NCI-H1105 (cell line): ENCODE measurements at places on chromosomes 3 and 15.
A peak's percentile ranks its signal among the peaks of the same experiment; 100 is the strongest.

- DNase-seq, result no peak
These were observed 17.6 kb upstream of the KCNMB3 start for GRCh38 chr3:179268400-179269051.

GRCh38 chr3:119965692-119966091, 128.6 kb downstream of the GSK3B start:
- no peak for DNase-seq

- DNase-seq, result no peak
These were observed 59.0 kb downstream of the SLC12A1 start for GRCh38 chr15:48265135-48265534.

DNA sequence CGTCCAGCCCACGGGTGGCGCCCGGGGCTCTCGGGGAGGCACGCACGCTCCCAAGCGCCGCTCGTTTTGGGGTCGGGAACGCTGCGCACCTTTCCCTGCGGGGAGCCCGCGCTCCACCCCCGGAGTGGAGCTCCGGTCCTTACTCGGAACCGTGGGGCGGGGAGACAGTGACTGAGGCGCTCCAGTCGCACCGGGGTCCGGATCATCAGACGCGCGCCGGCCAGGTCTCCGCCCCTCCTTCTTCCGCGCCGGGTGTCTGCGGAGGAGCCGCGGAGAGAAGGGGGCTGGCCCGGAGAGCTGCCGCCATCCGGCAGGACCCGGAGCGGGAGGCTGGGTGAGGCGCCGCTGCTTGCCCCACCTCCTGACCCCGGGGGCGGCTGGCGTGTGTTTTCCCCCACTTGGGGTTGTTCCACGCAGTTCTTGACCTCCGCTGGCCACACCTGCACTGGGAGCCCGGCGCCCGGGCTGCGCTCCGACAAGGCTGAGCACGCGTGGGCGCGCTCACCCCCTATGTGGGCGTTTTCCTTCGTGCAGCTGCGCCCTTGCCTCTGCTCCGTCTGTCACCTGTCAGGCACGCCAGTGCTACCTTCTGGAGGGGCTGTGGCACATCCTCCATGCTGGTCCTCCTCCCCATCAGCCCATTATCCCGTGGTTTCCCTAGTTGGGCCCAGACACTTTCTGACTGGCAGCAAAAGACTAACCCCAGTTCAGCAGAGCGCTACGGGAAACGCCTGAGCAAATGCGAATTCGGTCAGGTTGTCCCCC, at the start of gene MCF2L2:
Gene MCF2L2 (minus strand): TSS at position 173 of the 765 bp plus-strand sequence. CDS start 642 bp downstream, outside the sequence.
- DNase-seq, result peak; percentile 85

DNA sequence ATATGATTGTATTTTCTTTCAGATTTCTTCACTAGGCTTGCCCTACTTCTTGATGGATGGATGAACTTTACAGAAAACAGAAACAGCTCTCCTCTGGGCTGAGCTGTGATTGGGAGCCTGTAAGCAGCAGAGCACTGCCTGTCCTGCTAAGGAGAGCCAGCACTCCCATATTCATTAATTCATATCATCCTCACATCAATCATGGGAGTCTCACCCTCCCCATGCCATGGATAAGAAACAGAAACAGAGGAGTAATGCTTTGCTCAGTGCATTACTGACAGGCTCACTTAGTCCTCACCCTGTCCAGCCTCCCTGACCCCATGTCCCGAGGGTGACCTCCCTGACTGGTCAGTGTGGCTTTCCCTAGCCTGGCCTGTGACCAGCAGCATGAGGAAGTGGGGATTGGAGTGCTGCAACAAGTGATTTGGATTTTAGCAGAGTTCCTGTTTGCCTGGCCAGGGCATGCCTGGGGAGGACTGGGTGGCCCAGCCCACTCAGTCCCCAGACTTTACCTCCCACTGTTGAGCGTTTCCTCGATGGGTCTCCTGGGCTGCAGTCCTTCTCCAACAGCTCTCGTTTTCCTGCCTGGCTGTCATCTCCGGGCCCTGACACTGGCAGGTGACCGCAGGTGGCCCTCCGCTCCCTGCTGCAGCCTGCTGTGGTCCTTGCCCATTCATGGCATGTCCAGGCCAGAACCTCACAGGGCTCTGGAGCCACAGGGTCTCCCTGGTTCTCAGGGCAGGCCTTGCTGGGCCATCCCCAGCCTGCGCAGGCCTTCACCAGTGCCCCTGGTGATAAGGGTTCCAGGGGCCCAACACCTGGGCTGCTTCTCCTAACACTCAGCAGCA, 1.3 kb upstream of the TMIE start:
- no peak for DNase-seq

DNA sequence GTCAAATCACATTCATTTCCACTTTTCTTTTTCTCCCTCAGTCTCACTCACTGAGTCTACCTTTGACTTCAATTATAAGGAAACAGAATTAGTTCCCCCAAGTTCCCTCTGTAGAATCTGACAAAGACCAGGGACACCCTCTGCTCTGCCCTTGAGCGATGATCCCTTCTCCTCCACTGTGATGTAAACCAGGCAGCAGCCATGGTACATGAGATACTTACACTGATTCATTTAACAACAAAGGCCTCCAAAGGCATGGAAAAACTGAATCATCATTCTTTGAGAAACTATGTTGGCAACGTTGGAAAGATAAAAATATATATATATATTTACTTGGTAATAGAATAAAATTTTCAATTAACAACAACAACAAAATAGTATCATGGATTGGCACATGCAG, 84.1 kb downstream of the P3H2 start:
- no peak for DNase-seq

DNA sequence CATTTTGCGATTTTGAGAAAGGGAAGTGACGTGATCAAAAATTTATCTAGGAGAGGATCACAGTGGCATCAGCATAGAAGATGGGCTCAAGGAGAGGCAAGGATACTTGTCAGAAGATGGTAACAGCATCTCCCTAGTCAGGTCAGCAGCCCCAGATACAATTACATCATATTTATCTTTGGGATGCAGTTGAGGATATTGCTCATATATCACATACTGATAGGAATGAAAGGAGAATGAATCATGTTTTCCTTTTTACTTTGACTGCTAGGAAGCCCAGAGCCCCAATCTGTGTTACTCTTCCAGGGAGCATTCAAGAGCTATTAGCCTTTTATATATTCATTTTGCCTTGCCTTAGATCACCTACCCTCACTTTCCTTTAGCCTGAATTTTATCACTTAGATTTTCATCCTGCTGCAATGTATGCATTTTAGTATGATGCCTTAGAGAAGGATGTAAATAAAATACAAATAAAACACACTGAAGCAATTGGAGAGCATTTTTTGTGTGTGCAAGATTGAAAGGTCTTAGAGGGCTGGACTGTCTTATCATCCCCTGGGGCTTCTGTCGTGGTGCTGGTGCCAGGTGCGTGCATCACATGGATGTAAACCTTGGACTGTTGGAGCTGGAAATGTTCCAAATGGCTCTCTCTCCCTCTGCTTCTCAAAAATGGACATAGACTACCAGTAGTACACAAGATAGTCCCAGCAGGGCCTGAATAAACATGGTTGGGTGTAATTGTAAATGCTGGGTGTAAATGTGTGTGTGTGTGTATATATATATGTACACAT, 40.3 kb downstream of the CORO2B start:
- peak; percentile 57 for DNase-seq

DNA sequence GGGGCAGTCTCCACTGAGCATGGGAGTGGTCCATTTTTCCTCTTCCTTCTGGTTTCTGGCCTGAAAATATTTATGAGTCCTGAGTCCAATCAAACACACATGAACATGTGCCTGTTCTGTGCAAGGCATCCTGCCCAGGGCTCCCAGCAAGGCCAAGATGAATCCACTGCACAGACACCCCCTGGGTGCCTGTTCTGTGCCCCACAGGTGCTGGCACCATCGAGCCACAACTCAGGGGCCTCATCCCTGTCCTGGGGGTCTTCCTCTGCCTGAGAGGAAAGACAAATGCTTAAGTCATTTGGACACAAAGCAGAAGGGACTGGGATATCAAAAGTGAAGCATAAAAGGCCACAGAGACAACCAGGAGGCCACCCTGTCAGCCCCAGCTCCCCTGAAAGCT, 87.4 kb upstream of the IQSEC1 start:
- no peak for DNase-seq

- no peak for DNase-seq
These were observed 25.6 kb upstream of the LARS2 start for GRCh38 chr3:45362758-45363157.

DNA sequence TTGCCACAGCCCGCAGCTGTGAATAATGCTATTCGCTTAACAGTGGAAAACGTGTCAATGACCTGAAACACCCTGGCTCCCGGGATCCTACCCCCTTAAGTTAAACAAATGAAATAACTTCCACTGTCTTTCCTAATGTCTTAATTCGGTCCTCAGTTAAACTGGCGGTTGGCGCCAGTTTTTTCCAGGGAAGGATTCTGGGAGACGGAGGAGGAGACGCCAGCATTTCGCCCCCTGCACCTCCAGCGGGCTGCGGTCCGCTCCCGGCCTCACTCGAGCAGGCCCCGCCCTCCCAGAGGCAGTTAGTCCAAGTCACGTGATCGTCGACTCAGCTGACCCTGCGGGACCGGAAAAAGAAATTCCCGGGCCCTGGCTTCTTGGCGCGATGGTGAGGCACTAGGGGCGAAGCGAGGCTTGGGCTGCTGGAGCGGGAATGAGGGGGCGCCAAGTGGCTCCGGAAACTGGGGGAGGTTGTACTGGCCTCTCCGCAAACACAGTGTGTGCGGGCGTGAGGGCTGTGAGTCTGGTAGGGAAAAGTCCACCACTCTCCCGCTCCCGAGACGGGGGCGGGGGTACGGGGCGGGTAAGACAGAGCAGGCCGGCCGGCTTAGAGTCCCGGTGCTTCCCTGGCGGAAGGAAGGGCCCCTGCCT, at the start of gene COMMD4:
Gene COMMD4 (plus strand): TSS at position 359 of the 651 bp plus-strand sequence. CDS start 27 bp downstream, at position 386.
- DNase-seq, result peak; percentile 81

DNA sequence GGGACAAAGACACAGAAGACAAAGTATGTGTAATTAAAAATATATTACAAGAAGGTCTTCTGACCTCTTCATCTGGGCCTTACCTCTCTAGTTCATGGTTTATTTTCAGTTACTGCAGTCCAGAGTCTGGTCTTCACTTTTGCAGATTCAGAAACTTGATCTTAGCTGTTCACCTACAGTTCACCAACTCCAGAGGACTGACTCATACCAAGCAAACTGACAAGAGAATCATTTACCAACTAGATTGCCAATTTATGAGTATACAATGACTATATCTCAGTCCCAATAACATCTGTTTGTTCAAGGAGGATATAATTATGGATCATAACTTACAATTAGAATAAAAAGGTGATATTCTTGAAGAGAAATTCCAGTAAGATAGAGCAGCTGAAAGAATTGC, 9.0 kb downstream of the P2RY1 start:
- no peak for DNase-seq

- DNase-seq, result no peak
These were observed 3.1 kb upstream of the RNF168 start for GRCh38 chr3:196506687-196507086.

GRCh38 chr15:81752974-81753373, 292.8 kb downstream of the MEX3B start:
- DNase-seq, result no peak

- DNase-seq, result no peak
These were observed 3.4 kb upstream of the TLR9 start for GRCh38 chr3:52228751-52229291.

- DNase-seq, result no peak
These were observed 105.3 kb downstream of the CD47 start for GRCh38 chr3:107985496-107985895.
